ENCODE measurements at places on chromosomes 2 and 18.

GRCh38 chr2:9744256-9745004 lies 98.8 kb upstream of the TAF1B start:
- no peaks in the 10 kb centered on the region for H3K36me3 ChIP-seq
- H3K27me3 ChIP-seq = no peaks in the 10 kb centered on the region
- peaks cover 15% of the 10 kb centered on the region for H3K4me1 ChIP-seq
- H3K27ac ChIP-seq = no peak overlapping the region
- no peak overlapping the region for H3K4me3 ChIP-seq
- no peak for DNase-seq

- H3K36me3 ChIP-seq = no peaks in the 10 kb centered on the region
- H3K27ac ChIP-seq = no peak overlapping the region
- H3K4me1 ChIP-seq = no peaks in the 10 kb centered on the region
- H3K27me3 ChIP-seq = peaks cover 26% of the 10 kb centered on the region
Measured at GRCh38 chr2:208189069-208189809, 591 bp downstream of the C2orf80 start.

DNA sequence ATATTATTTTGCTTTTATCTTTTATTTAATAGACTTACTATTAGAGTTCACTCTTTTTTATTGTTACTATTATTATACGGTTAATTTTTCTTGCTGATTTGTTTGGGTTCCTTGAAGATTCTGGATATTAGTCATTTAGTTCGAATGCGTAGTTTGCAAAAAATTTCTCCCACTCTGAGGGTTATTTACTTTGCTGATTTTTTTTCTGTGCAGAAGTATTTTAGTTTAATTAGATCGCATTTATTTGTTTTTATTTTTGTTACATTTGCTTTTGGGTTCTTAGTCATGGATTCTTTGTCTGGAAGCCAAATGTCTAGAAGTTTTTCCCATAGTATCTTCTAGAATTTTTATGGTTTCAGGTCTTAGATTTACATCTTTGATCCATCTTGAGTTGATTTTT lies 585.2 kb downstream of the CPS1 start:
- H3K4me1 ChIP-seq = no peaks in the 10 kb centered on the region
- no peaks in the 10 kb centered on the region for H3K36me3 ChIP-seq
- no peak for DNase-seq
- H3K4me3 ChIP-seq = no peak overlapping the region

GRCh38 chr2:159606287-159606686 lies 10.1 kb downstream of the BAZ2B start:
- DNase-seq = no peak
- H3K4me3 ChIP-seq = no peak overlapping the region
- no peak overlapping the region for H3K27ac ChIP-seq
- H3K27me3 ChIP-seq = no peaks in the 10 kb centered on the region
- no peaks in the 10 kb centered on the region for H3K4me1 ChIP-seq

- no peak overlapping the region for H3K4me3 ChIP-seq
- DNase-seq = no peak
- no peaks in the 10 kb centered on the region for H3K27me3 ChIP-seq
Measured at GRCh38 chr2:228469721-228470120, 288.2 kb upstream of the SPHKAP start.

DNA sequence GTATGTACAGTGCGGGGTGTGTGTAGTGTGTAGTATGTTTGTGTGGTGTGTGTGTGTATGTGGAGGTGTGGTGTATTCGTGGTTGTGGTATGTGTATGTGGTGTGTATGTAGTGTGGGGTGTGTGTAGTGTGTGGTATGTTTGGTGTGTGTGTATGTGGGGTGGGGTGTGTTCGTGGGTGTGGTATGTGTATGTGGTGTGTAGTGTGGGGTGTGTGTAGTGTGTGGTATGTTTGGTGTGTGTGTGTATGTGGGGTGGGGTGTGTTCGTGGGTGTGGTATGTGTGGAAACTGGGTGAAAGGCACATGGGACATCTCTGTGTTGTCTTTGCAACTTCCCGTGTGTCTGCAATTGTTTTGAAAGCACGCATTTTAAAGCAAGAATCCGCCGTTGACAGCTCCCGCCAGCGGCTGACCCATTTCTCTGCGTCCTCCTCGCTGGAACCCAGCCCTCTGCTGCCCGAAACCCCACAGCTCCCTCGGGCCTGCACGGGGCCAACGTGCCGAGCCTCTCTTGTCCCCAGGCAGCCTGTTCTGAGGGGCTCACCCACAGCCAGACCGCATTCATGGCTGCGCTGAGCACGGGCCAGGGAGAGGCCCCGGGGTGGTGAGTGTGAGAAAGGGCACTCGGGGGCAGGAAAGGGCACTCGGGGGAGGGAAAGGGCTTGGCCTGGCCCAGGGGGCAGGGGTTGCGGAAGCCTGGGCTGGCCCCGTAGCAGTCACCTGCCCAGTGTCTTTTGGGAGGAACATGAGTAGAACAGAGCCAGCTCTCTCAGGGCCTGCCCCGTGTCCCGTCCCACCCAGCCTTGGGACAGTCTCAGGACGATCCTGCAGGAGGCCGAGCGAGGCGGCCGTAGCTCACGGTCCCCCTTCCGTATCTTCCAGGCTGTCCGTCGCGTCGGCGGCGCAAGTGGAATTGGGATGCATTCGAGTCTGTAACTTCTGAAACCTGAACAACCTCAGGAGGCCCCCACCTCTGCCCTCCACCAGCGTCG lies 61.4 kb downstream of the TWIST2 start:
- no peaks in the 10 kb centered on the region for H3K4me1 ChIP-seq
- no peak overlapping the region for H3K27ac ChIP-seq
- H3K4me3 ChIP-seq = no peak overlapping the region
- H3K36me3 ChIP-seq = peaks cover 1% of the 10 kb centered on the region

DNA sequence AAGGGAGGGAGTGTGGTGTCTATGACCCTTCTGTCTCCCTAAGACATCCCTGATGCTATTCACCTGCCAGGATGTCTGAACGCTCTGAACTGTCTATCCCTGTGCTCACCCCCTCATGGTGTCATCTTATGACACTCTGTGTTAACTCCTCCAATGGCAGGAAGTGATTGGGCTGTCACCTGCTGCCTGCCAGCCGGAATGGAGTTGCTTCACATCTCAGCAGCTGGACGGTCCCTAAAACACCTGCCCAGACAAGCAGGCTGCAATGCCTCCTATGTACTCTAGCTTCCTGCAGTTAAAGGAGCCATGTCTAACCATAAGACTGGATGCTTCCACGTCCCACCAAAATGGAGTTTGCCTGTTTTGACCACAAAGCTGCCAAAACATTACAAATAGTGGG lies 99.9 kb downstream of the CPO start:
- DNase-seq = no peak
- peaks cover 9% of the 10 kb centered on the region for H3K27me3 ChIP-seq
- no peaks in the 10 kb centered on the region for H3K4me1 ChIP-seq
- no peak overlapping the region for H3K4me3 ChIP-seq
- no peak overlapping the region for H3K27ac ChIP-seq

DNA sequence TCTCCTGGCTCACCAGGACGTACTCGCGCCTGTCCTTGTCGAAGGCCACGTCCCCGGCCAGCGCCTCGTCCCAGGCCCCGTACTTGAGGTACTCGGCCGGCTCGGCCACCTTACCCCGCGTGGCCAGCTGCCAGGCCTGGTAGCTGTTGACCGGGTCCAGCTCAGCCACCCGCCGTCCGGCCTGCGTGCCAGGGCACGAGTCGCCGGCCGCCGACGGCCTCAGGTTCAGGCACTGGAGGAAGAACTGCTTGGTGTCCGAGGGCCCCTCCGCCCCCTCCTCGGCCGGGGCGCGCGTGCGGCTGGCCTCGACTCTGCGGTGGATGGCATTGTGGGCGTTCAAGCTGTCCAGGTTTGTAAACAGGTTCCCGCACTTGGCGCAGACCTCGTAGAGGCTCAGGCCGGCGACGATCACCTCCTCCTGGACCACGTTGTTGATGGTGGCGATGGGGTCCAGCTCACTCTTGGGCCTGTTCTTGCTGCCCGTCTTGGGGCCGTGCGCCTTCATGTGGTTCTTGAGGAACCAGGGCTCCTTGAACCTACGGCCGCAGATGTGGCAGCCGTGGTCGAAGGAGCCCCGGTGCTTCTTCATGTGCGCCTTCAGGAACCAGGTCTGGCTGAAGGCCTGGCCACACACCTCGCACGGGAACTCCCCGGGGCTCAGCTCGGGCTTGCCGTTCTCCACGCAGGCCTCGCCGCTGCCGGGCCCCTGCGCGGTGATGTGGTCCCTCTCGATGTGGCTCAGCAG lies 53.2 kb downstream of the ZNF516 start:
- DNase-seq = no peak
- H3K36me3 ChIP-seq = peaks cover 4% of the 10 kb centered on the region
- no peak overlapping the region for H3K27ac ChIP-seq
- no peak overlapping the region for H3K4me3 ChIP-seq

GRCh38 chr2:16862471-16862870 lies 196.8 kb upstream of the CYRIA start:
- H3K4me3 ChIP-seq = no peak overlapping the region
- DNase-seq = no peak
- no peaks in the 10 kb centered on the region for H3K27me3 ChIP-seq
- H3K36me3 ChIP-seq = peaks cover 1% of the 10 kb centered on the region
- H3K4me1 ChIP-seq = no peaks in the 10 kb centered on the region

DNA sequence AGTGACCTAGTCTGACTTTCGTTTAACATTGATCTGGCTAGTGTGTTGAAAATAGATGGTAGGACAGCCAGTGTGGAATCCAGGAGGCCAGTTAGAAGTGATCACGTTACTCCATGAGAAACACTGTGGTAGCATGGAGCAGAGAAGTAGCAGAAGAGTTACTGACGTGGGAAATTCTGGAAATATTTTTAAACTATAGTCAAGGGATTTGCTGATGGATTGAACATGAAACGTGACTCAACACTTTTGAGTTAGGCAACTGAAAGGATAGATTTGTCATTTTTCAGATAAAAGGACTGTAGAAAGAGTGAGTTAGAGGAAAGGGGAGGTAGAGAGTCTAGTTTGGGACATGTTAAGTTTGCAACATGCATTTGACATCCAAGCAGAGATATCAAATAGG lies 130.4 kb downstream of the IRS1 start:
- no peak overlapping the region for H3K27ac ChIP-seq
- no peaks in the 10 kb centered on the region for H3K36me3 ChIP-seq
- H3K27me3 ChIP-seq = peaks cover 68% of the 10 kb centered on the region
- H3K4me1 ChIP-seq = peaks cover 5% of the 10 kb centered on the region
- no peak for DNase-seq

DNA sequence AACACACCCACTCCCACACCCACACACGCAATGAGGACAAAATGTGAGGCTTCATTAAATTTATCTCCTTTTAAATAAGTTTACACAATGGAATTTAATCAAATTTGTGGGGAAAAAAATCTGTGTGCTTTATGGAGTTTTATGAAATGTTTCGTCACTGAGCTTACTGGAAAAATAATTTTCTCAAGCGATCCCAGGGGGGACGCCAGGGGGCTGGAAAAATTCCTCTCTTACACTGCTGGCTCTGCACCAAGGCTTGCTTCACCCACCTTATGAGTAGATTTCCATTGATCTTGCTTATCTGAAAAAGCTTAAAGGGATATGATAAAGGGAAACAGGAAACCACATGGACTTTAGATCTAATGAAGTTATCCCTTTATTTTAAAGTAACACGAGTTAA lies 95.5 kb downstream of the CABYR start:
- H3K4me1 ChIP-seq = no peaks in the 10 kb centered on the region

DNA sequence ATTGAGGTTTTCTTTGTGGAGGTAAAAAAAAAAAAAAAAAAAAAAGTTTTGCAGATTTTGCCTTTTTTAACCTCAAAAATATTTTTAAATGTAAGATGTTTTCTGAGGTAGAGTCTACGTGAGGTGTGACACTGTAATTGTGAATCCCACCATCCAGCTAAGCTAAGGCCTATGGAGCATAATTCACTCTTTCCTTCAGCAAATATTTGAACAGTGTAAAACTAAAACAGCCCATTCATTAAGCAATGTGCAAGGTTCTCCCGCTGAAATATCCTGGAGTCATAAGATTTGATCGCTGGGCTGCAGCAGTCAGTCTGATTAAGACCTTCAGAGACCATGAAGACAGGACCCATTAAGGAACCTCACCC lies 105.1 kb downstream of the HNRNPLL start:
- no peak for DNase-seq
- peaks cover 28% of the 10 kb centered on the region for H3K27me3 ChIP-seq
- no peak overlapping the region for H3K4me3 ChIP-seq
- peaks cover 6% of the 10 kb centered on the region for H3K4me1 ChIP-seq
- H3K36me3 ChIP-seq = peaks cover 2% of the 10 kb centered on the region
- no peak overlapping the region for H3K27ac ChIP-seq

GRCh38 chr2:112938904-112939303 lies 27.9 kb downstream of the IL37 start:
- H3K27me3 ChIP-seq = no peaks in the 10 kb centered on the region
- no peak overlapping the region for H3K27ac ChIP-seq
- DNase-seq = peak; percentile 42
- H3K4me1 ChIP-seq = peaks cover 19% of the 10 kb centered on the region
- H3K36me3 ChIP-seq = no peaks in the 10 kb centered on the region
- no peak overlapping the region for H3K4me3 ChIP-seq

DNA sequence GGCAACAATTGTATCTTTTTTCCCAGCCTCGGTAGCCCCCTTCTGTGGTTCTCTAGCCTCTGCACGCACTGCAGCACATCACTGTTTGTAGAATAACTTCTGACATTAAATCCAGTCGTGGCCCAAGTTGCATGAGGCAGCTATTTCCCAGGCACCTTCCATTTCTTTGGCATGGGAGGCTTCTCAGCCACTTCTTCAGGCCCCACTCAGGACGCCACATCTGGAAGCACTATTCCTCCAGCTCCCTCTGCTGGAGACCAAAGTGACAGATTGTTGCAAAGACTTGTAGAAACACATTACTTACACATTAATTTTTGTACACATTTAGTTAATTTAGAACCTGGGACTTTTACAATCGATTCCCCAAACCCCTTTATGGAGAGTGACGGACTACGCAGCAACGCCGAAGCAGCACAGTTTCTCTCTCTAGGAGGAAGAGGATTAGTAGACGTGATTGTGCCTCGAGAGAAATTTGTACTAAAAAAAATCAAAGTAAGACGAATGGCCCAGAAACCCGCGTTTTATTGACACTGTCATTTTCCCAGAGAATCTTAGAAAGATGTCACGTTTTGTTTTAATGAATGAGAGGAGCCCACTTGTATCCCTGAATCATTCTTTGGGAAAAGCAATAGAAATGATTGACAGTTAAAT lies 57.8 kb upstream of the RGPD5 start:
- H3K36me3 ChIP-seq = no peaks in the 10 kb centered on the region
- DNase-seq = no peak
- no peak overlapping the region for H3K27ac ChIP-seq
- H3K4me1 ChIP-seq = no peaks in the 10 kb centered on the region

- H3K36me3 ChIP-seq = no peaks in the 10 kb centered on the region
- H3K27ac ChIP-seq = no peak overlapping the region
- DNase-seq = no peak
Measured at GRCh38 chr2:221896505-221897151, 324.5 kb upstream of the EPHA4 start.

DNA sequence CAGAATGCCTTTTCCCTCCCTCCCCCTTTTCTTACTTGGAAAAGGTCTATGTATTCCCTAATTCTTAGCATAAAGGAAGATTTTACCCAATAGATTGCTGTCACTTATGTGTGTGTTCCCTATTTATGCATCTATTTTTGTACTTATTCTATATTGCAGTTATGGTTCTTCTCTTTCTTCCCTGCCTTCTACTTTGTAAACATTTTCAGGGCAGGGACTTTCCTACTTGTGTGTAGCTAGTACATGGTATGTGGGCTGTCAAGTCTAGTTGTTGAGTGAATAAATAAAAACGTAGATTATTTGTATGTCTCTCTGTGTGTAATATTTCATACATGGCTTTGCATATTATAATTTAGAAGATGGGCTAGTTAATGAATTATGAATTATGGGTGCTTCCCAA lies 45.3 kb downstream of the PSMD14 start:
- H3K4me3 ChIP-seq = no peak overlapping the region
- no peak overlapping the region for H3K27ac ChIP-seq
- H3K27me3 ChIP-seq = no peaks in the 10 kb centered on the region
- H3K4me1 ChIP-seq = peaks cover 56% of the 10 kb centered on the region
- peaks cover 2% of the 10 kb centered on the region for H3K36me3 ChIP-seq

Data from central memory CD8-positive, alpha-beta T cell (primary cell).